CD4-positive, alpha-beta T cell treated with Interleukin-6 at 100 ng/mL for 8 hours (primary cell): ENCODE measurements at places on chromosomes 1 and 21.

DNA sequence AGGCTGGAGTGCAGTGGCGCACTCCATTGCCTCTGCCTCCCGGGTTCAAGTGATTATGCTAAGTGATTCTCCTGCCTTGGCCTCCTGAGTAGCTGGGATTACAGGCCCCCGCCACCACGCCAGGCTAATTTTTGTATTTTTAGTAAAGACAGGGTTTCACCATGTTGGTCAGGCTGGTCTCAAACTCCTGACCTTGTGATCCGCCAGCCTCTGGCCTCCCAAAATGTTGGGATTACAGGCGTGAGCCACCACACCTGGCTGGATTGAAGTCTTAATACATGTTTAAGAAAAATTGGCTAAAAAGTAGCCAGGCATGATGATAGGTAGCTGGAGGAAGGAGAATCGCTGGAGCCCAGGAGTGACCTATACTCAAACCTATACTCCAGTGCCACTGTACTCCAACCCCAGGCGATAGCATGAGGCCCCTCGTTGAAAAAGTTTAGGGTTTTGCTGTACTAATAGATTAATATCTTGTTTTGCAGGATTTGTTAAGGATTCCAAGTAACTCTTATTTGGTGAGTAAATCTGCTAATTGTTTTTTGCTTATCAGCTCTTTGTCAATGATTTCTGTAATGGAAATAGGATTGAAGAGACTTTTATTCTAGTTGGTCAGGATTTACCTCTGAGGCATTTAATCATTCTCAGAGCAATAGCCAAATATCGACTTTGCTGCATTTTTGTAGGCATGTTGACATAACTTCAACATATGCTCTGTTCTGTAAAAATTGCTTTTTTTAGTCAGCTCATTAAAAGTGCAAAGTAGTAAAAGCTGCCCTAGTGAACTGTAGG lies 2.0 kb downstream of the RCC1 start:
- no peak for DNase-seq

- no peak for DNase-seq
Measured at GRCh38 chr1:3914331-3914851, 14.3 kb upstream of the C1orf174 start.

DNA sequence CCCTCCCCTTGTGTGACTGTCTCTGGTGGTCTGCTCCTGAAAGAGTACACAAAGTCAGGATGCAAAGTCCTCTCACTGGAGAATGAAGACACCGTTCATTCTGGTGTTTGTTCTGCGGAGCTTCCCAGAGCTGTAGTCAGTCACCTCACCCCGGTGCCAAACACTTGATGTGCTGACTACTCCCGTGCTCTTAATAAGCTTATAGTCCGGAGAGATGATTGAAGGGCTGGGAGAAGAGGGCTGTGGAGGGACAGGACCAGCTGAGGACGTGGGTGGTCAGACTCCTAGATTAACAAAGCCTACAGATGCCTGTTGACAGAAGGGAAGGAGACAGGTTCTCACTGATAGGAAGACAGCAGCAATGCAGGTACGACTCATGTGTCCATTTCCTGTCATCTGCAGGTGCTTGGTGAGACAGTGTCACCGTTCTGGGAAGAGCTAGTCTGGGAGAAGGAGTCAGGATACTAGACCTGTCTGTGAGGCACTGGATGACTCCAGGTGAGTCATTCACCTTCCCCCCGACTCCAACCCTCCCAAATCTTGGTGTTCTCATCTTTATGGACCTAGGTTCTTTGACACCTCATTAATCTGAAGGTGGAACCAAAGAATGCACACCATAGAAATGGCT lies 40.4 kb upstream of the LRRN2 start:
- no peak for DNase-seq

DNA sequence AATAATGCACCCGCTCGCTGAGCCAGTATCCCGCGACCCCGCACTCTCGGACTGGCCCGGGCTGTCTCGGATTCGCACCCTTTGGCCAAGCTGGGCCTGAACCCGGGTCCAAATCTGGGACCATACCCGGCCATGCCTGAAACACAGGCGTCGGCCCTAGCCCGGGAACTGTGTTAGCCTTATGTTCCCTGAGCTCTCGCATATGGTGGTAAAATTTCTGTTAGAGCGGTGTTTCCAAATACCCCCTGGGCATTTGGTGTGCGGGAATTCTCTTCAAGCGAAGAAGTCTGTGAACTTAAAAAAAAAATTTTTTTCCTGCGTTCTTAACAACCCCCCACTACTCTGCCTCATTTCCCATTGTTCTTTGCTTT lies 3.1 kb downstream of the RNF220 start:
- no peak for DNase-seq
